ENCODE measurements at places on chromosomes 7 and 10.

- no peak for DNase-seq
Observed at GRCh38 chr7:66198469-66198868, 6.7 kb upstream of the TPST1 start.

DNA sequence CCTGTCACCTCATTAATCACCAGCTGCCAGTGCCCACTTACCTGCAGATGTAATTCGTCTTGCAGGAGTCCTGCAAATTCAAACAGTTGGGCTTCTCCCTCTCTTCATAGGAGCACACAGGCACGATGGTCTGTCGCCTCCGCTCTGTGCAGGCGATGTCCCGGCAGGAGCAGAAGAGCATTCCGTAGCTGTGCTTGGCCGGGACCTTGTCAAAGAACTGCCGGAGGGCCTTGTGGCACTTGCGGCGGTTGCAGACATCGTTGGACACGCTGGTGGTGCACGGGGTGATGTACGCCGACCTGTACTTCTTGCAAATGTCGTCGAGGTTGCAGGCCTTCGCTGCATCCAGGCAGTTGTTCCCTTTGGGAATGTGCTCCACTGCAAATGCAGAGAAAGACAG, 147.8 kb downstream of the GFRA1 start:
- DNase-seq = no peak

GRCh38 chr7:39735903-39736302, 112.5 kb downstream of the RALA start:
- no peak for DNase-seq

- no peak for DNase-seq
Observed at GRCh38 chr10:130236711-130237110, 100.5 kb downstream of the GLRX3 start.

GRCh38 chr10:36412942-36413341, 712.5 kb upstream of the ANKRD30A start:
- DNase-seq = no peak

- DNase-seq = no peak
Observed at GRCh38 chr7:41942468-41943093, 239.7 kb upstream of the INHBA start.

DNA sequence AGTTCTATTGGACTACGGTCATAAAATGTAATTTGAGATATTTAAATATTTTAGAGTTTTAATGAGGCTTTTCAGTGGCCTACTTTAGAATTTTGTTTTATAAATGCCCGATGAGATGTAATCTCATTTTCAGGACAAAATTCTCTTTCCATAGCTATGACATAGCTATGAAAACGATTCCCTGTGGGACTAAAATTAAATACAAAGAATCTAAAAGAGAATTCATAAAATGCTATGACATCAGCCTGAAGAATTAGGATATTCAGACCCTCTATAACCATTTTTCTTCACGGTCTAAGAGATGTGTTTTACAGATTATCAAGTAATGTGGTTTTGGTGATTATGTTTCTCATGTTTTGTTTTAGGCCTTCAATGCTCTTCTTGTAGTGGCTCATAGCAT, 48.2 kb upstream of the ODAD2 start:
- no peak for DNase-seq

DNA sequence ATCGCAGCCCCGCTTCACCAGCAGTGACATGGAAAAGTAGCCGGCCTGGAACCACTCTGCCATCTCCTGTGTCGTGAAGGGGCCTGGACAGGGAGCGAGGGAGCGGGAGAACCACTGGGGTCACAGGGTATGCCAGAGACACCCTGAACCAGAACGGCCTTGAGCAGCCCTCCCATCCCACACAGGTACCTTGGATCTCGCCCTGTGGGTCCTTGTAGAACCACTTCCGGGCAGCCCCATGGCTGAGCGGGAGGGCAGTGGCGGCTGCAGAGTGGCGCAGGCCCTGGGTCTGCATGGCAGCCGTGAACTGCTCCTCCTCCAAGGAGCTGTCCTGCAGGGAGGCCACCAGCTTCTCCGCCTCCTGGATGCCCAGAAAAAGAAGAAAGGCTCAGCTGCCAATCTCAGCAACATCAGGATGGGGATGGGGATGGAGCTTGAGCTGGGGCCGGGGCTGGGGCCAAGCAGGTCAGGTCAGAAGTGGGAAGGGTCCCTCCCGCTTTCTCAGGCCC, 9.5 kb downstream of the GIGYF1 start:
- no peak for DNase-seq

DNA sequence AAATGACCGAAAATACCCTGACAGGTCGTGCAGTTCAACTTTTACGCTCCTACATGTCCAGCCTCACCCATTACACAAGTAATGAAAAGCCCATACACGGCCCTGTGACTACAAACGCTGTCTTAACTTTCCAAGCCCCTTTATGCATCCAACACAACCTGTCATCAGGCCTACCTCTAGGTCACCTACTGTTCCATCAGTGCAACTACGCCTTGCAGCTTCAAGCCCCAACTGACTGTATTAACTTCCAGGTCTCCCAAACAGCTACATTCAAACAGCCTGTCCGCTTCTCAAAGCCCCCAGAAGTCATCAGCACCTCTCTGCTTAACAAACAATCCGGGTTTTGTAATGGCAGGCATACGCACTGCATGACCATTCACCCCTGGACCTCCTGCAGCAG, 19.2 kb downstream of the ZNF107 start:
- DNase-seq = no peak

DNA sequence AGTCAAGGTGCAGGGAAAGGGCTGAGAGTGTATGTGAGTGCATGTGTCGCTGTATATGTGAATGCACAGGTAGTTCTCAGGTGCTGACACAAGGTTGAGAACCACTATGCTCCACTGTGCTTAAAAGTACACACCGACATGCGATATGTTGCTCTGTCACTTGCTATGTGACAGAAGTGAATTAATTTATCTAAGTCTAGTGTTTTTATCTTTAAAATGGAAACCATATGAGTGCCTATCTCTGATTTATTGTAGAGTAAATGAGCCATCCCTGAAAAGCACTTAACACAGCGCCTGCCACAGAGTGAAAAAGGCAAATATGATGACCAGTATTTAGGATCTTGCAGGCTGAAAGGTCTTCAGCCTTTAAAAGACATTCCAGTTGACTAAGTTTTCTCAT, 4.9 kb downstream of the SLC35B4 start:
- no peak for DNase-seq

DNA sequence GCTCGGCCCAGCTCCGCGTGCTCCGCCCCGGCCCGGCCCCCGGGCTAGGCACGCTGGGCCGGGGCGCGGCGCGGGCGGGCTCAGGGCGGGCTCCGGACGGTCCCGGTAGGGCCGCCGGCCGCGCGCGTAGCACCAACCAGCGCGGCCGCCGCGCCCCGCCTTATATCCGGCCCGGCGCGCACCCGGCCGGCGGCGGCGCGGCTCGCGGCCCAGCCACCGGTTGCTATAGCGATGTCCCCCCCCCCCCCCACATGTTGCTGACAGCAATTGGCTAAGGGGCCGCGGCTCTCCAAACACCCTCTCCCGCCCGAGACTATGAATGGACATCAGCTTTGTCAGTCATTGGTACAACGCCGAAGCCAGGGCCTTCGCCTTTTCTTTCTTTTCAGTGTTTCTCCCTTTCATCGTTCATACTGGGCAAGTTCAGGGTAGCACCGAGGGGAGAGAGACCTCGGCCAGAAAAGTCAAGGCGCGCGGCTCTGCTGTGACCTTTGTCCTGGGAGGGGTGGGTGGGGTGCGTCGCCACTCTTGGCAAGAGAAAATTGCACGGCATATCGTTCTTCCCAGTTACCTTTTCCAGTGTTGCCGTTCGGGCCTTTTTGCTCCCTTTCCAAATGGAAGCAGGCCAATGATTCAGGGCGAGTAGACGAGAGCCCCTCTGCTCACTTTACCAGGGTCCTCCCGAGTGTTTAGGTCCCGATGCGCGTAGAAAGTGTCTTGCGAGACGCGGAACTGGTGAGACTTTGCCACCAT, 354.2 kb downstream of the DNAJB6 start:
- no peak for DNase-seq

DNA sequence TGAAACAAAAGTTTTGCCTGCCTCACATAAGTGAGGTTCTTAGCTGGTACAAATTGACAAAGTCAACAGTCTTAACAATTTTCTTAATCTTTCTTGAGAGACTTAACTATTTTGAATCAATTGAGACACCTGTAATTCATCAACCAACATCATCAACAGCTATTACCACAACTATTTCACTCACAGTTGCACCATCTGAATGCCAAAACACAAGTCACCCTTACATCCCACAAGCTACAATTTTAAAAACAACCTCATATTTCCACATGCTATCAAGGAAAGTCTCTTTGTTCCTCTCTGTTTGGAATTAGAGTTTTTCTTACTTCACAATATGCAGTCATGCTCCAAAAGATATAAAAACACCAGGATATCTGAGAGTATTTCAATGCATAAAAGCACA, 4.9 kb downstream of the SMURF1 start:
- DNase-seq = no peak

DNA sequence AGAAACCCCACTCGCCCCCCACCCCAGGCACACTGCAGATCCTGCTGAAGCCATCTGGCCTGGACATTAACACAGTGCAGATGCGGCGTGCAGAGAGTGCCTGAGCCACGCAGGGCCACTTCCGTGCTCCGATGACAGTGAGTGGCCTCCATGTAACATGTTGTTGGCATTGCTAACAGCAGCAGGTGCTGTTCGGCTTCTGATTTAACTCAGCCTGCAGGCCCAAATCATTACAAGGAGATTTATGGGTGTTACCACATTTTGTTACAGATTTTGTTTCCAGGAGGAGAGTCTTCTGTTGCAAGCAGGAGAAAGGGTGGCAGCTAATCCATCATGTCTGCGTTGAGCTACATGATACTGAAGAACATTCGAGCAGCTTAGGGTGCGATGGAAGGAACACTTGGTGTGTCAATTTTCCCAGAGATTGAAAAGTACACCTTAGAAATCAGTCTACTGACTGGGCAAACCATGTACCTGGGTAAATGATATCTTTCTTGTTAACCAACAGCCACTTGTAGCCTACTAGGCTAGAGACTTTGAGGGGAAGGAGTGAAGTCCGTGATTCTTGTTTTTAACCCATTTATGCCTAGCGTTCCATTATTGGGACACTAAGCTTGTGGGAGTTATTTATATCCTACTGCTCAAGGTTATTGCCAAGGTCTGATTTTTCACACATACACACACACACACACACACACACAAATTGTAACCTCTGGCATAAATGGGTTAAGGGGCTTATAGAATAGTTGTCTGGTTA, 90.0 kb downstream of the JCAD start:
- no peak for DNase-seq

- no peak for DNase-seq
Observed at GRCh38 chr10:452512-453426, 236.7 kb downstream of the DIP2C start.

GRCh38 chr10:126749015-126749655, 78.6 kb upstream of the C10orf90 start:
- DNase-seq = no peak

GRCh38 chr10:6602026-6602699, 22.1 kb upstream of the PRKCQ start:
- no peak for DNase-seq

GRCh38 chr7:26777385-26777784, 87.0 kb downstream of the SKAP2 start:
- no peak for DNase-seq

GRCh38 chr7:77561352-77561751, 24.3 kb downstream of the PTPN12 start:
- no peak for DNase-seq

Measured in stimulated activated CD8-positive, alpha-beta memory T cell treated with anti-CD3 and anti-CD28 coated beads, Interleukin-7, amount 100 ng/mL, for 1 hour (primary cell).